ENCODE measurements at places on chromosomes 12 and 14.

GRCh38 chr12:18580291-18580690, 157.5 kb downstream of the PLCZ1 start:
- no peak for DNase-seq

DNA sequence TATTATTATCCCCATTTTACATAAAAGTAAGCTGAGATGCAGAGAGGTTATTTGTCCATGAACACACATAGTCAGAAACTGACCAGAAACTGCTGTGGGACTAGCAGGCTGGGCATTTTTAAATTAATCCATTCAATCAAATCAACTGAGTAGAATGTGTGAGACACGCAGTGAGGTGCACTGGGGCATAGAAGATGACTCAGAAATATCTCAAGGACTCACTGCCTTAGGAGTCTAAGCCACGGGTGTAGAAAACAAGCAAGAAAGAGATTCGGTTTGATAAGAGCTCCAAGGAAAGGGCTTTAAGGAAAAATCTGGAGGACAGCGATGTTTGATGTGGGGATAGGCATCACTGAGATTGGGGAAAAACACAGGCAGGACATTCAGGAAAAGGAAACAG, 127.8 kb downstream of the ANO2 start:
- DNase-seq, result no peak

- no peak for DNase-seq
These were observed 247.6 kb downstream of the IPO8 start for GRCh38 chr12:30448038-30448437.

- DNase-seq, result no peak
These were observed 23.2 kb upstream of the PARP11 start for GRCh38 chr12:3896356-3896755.
